Stimulated activated CD8-positive, alpha-beta memory T cell treated with anti-CD3 and anti-CD28 coated beads, Interleukin-7, amount 100 ng/mL, for 1 hour (primary cell): ENCODE measurements at places on chromosomes 2 and 18.

- DNase-seq: no peak
These were observed 64.0 kb upstream of the DNMT3A start for GRCh38 chr2:25405611-25406295.

DNA sequence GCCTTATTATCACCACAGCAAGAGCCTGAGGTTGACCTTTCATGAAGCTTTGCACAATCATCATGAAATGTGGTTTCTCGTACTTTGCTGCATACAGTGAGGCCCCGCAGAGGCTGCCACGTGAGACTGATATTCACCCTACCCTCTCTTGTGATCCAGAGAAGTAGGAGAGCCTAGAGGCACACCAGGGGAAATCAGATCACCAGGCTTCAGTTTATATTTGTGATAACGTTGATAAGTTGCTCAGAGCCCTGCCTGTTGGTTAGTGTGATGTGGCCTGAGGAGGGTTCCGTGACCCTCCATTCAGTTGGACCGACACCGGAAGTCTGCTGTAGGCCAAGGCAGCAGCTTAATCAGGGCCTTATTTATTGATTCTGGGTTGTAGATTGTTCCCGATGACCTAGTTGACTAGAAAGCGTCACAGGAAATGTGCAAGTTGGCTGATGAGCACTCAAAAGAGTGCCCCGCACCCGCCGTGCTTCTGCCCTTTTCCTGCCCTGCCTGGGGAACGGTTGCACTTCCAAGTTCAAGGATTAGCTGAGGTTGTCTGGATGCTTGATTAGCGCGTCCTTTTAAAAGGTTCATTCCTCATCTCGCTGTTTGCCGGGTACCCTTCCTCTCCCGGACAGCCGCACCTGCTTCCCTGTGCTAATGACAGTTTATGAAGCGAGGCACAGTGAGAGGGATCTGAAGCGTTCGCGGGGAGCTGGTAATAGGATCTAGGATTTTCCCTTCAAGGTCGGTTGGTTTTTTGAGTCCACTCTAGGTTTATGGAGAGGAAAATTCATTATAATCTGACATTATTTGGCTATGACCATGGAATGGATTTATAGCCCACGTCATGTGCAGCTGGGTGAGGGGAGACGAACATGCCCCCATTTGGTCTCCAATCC lies 146.4 kb downstream of the SH3RF3 start:
- no peak for DNase-seq

DNA sequence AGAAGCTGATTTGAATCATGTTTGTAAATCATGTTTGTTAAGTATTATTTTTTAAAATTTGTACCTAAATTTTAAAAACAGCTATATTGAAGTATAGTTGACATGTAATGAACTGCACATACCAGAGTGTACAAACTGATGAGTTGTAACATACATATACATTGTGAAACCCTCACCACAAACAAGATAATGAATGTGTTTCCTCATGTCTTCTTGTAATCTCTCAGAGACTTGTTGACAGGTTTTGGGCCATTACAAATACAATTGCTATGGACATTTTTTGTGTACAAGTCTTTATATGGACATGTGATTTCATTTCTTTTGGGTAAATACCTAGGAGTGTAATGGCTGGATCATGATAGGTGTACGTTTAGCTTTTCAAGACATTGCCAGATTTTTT lies 21.5 kb downstream of the WDR43 start:
- DNase-seq: no peak

GRCh38 chr18:77651441-77651840 lies 401.8 kb downstream of the GALR1 start:
- no peak for DNase-seq

DNA sequence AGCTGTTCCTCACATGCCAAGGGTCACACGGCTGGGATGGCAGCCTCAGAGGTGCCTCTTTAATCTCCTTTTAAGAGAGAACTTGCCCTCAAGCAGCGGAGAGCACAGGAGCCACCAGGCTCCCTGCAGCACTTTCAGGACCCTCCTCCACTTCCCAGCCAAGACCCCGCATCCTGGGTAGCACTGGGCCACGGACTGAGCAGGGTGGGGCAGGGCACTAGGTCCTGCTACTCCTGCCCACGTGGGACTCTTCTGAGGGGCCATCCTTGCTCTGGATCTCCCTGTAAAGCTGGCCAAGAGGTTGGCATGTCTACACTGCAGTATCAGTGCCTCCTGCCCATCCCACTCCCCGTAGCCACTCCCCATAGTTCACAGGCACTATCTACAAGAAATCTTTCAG lies 175.3 kb upstream of the GLI2 start:
- no peak for DNase-seq

DNA sequence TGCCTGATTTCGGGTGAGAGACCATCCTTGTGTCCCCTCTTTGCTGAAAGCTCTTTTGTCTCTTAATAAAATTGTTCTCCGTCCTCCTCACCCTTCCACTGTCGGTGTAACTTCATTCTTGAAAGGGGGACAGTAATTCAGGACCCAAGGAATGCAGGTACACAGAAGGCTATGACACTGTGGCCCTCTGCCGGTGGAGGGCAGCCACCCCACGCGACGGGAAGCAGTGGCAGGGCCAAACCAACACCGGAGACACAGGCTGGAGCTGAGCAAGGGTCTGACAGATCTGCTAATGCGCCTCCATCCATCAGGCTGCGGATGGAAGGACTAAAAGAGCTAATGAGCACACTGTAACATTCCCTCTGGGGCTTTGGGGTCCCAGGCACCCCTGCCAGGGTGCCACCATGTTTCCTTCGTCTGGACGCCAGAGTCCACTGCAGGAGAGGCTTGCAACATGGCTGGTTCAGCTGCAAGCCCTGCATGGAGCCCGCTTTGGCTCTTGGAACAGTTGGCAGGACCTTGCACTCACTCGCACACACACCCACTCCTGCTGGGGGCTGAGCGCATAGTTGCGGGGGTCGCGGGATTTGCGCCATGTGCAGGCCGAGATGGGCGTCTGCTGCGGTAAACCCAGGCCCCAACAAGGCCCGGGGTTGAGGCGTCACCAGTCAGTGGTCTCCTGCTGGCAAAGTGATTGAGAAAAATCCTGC lies 544.1 kb upstream of the CDH7 start:
- DNase-seq: no peak

- DNase-seq: no peak
These were observed 10.2 kb downstream of the PREPL start for GRCh38 chr2:44351088-44351487.

GRCh38 chr18:55546851-55547704 lies 40.9 kb downstream of the TCF4 start:
- DNase-seq: no peak

- peak; percentile 41 for DNase-seq
These were observed 71.7 kb downstream of the NCAPH start for GRCh38 chr2:96407041-96407918.

- no peak for DNase-seq
These were observed 914.3 kb downstream of the DCC start for GRCh38 chr18:53254265-53254664.

- no peak for DNase-seq
These were observed 251.8 kb downstream of the LPIN1 start for GRCh38 chr2:11998218-11998617.

DNA sequence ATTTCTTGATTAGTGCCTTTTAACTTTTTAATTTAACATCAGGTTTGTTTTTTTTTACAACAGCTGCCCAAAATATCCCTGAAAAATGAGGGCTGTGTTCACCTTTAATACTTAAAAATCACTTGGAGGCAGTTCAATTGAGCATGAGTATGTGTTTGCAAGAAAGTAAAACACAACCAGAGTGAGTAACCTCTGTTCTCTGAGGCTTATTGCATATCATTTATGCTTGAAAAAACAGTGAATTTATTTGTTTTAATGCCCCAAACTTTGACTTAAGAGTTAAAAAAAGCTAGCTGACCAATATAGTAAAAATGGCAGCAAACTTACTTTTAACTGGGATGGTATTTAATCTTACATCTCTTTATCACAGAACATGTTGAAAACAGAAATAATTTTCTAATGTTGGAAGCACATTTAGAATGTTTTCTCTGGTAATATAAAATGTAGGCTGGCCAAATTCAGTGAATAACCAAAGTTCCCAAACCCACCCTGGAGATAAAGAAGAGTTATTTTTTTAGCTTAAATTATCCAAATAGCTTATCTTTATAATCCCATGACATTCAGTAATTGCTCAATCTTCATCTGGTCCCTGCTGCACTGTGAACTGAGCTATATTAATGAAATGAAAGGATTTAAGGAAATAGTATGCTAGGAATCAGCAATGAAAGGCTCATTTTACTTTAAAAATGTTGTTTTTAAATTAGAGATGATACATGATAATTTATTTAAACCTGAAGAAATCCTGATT lies 24.8 kb upstream of the EFEMP1 start:
- no peak for DNase-seq

DNA sequence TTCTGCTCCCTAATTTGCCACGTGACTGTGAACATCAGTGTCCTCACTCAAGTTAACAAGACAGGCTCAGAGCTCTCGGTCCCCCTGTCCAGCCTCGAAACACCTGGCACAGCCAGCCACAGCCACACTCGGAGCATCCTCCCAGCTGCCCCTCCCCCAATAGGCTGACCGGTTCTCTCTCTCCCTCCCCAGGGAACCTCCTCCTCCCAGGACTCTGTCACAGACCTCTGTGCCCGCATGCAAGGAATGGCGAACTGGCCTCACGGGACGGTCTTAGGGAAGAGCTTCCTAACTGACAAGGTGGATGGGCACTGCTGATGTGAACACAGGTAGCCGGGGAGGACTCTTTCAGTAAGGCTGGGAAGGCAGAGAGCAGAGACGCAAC lies 18.8 kb downstream of the CYP26B1 start:
- no peak for DNase-seq

DNA sequence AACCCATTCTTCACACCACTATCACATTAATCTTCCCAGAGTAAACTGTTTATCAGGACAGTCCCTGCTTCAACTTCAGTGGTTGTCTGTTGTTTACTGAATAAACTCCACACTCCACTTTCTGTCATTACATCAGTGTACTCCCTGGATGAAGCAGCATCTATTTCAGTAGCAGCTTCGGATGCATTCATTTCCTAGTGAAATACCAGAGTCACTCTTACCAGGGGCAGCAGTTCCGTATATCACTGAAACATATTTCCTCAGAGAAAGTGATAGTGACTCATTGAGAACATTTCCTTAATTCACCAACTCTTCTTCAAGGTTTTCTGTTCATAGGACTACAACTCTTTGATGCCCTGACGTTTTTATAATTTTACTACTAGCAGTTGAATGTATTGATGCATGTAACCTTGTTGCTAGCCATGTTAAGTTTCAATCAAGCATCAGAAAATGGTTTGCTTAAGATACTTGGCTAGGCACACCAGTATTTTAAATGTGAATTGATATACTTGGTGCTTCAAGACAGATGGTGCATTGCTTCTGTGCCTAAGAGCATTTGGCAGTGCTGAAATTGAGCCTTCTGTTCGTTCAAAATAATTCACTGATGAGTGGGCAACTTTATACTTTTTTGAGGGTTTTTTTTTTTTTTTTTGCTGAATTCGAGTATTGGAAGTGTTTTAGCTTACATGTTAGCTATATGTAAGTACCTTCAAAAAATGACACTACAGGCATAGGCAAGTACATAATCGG lies 92.3 kb downstream of the UBE2E3 start:
- no peak for DNase-seq

GRCh38 chr2:230863031-230863430 lies 1.7 kb upstream of the ITM2C start:
- DNase-seq: no peak

GRCh38 chr2:241261628-241262027 lies 53.8 kb downstream of the HDLBP start:
- DNase-seq: no peak

- no peak for DNase-seq
These were observed 23.4 kb downstream of the TMEM177 start for GRCh38 chr2:119702203-119702917.

DNA sequence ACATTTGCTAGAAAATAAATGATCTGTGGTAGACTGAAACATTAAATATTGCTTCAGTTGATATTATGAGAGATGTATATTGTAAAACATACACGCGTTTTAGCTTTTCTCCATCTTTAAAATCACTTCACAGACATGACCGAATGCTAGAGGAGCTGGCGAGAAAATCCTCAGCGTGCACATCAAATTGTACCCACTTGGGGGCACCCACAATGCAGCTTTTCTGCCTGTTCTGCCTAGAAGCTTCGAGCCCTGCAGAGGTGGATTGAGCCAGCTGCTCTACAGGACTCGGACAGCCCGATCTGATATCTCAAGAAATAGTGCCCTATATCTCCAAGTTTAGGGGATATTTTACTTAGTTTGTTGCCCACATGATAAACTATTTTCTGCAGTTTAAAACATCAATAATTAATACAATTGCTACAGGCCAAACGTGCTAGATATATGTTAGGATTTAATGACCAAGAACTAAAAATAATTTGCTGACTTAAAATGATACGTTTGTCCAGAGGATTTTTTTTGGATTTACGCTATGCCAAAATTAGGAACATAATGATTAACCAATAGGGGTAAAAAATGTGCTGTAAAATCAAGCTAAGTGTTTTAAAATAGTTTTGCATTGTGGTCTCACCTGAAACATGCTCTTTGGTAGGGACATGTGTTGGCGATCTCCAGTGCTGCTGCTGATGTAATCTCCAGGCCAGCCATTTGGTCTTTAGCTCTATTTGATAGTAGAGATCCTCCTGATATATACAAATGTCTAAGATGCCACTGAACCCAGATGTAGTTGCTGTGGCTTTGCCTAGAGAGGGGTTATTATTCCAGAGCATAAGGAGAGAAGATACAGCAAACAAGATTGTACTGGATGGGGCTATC lies 22.3 kb upstream of the ATP5MC3 start:
- DNase-seq: no peak

GRCh38 chr2:236769981-236770671 lies 200.5 kb downstream of the ACKR3 start:
- DNase-seq: no peak

DNA sequence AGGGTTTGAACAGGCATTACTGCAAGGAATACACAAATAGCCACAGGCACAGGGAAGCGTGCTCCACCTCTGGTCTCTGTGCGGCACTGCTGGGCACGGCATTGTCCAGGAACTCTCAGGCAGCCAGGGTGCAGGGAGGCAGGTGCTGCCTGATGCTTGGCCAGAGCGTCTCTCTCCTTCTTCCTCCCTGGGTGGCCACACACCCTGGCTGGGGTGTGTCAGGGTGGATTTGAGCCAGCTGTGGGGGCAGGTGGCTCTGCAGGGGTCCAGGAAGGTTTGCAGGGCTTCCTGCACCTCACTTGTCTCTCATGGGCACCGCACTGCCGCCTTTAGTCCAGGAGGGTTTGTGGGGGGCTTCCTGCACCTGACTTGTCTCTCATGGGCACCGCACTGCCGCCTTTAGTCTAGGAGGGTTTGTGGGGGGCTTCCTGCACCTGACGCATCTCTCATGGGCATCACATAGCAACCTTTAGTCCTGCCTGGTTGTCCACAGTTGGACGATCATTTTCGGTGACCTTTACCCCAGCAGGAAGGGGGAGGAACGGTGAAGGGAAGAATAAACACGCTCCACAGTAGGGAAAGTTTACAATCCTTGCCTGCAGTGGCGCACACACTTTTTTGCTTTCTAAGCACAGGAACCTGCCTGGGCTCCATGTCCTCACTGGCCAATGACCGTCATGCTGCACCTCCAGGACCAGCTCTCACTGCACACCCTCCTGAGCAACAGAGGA lies 332.9 kb downstream of the EIPR1 start:
- no peak for DNase-seq

- peak; percentile 13 for DNase-seq
These were observed 910 bp downstream of the SRSF7 start for GRCh38 chr2:38750011-38750890.
